Activated CD4-positive, alpha-beta T cell treated with anti-CD3 and anti-CD28 coated beads, Interleukin-2, amount 10 ng/mL, durations not matched to agents 24 days and 14 days (primary cell): ENCODE measurements at places on chromosomes 11 and 22.
A peak's percentile ranks its signal among the peaks of the same experiment; 100 is the strongest.

- peak; percentile 59 for DNase-seq
Measured at GRCh38 chr22:36816636-36817524, at the start of gene PVALB. Gene PVALB, minus strand, starts transcription at chr22:36817035. Its CDS starts 30 bp downstream, at chr22:36817005.

DNA sequence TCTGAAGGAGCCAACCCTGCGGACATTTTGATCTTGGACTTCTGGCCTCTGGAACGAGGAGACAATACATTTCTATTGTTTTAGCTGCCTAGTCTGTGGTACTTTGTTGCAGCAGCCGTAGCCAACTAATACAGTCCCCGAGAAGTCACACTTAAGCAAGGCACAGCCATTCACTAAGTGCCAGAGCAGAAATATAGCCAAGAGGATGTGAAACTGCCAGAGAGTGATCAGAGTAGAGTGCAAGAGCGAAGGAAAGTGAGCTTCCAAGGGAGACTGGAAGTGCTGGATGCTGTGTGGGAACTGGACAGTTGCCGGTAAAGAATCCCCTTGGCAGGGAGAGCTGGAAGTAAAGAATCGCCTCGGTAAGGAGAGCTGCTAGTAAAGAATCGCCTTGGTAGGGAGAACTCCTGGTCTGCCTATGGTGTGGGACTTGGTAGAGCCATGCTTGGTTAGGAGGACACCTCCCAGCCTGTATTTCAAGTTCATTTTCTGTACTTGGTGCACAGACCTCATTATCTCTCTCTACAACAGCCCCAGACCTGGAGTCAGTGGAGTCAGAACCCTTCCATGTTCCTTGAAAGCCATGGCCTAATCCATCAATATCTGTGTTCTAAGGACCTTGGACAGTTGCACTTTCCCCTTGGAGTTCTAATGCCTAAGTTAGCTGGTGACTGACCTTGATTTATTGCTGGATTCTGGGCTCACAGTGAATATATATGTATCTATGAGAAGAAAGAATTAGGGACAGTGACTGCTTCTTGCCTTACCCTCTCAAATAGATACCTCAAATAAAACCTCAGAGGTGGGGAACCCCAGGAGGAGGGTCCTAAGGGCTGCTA, 162.1 kb downstream of the LDLRAD3 start:
- no peak for DNase-seq

DNA sequence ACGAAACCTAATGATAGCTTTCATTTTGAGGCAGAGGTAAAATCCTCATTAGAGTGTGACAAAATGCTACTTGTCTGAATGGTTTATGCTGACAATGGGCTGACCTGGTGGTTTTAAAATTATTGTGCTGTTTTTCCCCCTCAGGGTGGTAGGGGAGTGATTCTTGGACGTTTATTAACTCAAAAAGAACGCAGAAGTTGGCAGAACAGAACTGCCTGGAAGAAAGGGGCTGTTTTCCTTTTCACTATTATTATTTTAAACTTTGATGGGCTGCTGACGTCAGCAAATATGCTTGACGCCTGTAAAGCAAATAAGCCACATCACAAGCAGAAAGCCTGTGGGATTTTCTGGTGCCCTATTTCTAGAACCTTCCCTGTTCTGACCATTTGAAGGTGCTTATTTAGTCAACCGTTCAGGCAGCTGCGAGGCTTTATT, 4.0 kb downstream of the RASSF10 start:
- DNase-seq, result no peak

DNA sequence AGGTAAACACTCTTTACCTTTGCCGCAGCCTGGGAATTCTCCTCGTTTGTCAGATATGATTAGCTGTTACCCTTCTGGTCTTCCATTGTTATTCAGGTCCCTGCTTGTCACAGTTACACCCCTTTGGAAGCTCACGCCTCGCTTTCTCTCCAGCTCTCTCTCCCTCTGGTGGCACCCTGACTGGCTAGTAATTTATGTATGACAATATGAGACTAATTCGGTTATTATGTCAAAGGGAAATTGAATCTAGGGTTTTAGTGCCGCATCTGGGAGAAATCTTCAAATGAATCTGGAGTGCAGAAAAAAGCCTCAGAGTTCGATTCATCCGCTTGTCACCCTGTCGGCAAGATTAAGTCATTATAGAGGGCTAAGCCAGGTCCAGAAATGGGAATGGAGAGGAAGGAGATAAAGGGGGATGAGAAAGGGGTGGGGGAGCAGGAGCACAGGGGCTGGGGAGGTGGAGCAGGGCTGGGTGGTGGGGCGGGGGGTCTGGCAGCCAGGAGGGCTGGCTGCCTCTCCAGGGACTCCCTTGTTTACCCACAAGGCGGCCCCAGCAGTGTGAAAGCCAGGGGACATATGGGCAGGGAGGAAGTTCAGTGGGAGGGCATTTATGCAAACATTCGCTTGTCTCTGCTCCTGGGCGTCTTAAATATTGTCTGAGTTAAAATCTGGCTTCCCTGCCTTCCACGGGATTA, 179.0 kb upstream of the NECTIN1 start:
- no peak for DNase-seq

DNA sequence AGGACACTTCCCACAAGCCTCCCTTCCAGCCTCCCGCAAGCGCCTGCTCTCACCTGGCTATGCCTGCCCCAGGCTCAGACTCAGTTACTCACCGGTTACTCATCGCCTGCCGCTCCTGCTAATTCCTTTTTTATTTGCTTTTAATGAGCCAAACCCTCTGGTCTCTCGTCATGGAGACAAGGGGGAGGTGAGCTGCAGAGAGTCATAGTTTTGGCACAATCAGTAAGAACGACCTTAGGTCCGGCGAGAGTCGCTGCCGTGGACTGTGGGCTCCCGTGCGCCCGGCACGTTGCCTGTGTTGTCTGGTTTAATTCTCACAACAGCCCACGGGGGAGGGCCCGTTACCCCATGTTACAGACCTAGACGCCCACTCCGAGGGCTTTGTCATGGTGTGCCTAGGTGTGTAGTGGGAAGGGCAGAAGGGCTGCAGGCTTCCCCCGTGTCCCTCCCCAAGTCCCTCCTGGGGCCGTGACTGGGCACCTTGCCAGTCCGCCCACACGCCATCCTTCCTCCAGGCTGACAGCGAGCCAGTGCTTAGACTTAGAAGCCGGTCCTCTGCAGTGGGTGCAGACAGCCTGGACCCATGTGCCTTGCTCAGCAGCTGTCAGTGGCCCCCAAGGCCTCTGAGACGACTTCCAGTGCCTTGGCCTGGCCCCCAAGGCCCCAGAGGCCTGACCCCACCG, 42.2 kb downstream of the WNT7B start:
- DNase-seq, result no peak

GRCh38 chr22:47291565-47292495, 529.4 kb downstream of the TBC1D22A start:
- DNase-seq, result no peak

GRCh38 chr11:60777106-60777505, 8.0 kb upstream of the MS4A10 start:
- DNase-seq, result no peak

DNA sequence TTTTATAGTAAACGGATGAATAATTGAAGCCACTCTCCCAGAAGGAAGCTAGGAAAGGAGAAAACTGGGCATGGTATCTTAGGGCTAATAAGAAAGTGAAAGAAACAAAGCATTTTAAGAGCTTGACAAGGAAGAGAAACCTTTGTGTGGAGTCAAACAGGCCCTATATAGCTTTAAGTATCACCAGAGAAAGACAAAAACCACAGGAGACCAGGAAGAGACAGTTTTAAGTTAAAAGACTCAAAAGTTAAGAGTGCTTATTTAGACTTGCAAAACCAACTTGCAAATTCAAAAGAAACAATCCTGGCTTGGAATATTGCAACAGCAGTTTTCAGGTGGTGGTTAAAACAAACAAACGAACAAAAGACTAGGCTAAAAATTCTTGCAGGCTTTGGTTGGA, 3.4 kb downstream of the PAK1 start:
- DNase-seq, result no peak

- DNase-seq, result no peak
Measured at GRCh38 chr11:32602657-32603415, 19.2 kb downstream of the EIF3M start.

- no peak for DNase-seq
Measured at GRCh38 chr11:111684251-111684650, 81.9 kb downstream of the PPP2R1B start.

DNA sequence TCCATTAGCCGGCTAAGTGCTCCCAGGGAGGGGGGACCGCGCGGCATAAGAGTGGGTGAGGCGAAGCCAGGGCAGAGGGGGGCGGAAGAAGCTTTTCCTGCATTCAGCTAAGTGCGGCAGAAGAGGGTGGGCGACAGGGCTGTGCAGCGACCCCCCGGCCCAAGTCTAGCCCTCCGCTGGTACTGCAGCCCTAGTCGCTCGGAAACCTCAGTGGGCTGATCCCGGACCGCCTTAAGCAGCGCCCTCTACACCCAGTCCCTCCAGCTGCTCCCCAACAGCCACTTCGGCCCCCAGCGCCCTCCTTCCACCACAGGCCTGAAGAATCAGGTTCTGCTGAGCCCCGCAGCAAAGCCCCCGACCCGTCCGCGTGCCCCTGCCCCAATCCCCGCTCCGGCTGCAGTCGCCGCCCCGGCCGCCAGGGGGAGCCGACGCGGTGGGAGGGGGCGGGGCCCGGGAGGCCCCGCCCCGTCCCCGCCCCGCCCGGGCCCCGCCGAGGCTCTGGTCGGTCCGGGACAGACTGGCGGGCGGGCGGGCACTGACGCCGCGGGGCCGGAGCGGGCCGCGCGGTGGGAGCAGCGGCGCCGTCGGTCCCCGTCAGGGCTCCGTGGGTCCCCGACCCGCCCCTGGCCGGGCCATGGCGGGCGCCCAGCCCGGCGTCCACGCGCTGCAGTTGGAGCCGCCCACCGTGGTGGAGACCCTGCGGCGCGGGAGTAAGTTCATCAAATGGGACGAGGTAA, at the start of gene PLCB3:
Gene PLCB3 (plus strand): TSS at position 515 of the 737 bp plus-strand sequence. CDS start 120 bp downstream, at position 635.
- peak; percentile 90 for DNase-seq

DNA sequence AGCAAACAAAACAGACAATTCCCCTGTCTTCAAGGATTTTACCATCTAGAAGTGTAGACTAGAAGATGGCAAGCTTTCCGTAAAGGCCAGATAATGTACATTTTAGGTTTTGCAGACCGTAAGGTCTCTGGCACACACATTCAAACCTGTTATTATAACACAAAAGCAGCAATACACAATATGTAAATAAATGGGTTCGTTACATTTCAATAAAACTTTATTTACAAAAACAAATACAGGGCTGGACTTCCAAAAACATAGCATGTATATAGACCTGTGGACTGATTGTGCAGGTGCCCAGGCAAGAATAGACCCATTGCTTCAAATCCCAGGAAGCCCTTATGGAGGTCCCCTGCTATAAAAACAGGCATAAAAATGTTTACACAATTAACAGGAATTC, 27.1 kb upstream of the MS4A6A start:
- no peak for DNase-seq
